ENCODE measurements at places on chromosomes 11 and 22.

GRCh38 chr22:49992921-49993648, 19.5 kb downstream of the IL17REL start:
- peak; percentile 28 for DNase-seq

DNA sequence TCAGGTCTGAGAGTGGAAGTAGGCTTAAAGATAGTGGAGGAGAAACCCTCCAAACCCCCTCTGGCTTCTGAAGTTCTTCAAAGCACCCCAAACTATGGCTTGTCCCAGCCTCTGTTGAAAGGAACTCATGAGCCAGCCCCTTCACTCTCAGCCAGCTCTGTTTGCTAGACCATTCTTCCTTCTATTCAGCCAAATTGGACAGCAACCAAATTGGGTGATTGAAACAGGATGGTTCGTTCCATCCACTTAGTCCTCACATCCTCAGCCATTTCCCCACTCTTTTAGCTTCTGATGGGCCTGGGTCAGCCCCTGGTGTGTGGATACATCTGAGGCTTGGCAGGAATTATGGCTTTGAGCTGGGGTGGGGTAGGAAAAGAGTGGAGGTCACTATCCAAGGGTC, 4.5 kb downstream of the HTR3A start:
- no peak for DNase-seq

GRCh38 chr11:122843281-122844141, 5.2 kb downstream of the CRTAM start:
- DNase-seq, result no peak

DNA sequence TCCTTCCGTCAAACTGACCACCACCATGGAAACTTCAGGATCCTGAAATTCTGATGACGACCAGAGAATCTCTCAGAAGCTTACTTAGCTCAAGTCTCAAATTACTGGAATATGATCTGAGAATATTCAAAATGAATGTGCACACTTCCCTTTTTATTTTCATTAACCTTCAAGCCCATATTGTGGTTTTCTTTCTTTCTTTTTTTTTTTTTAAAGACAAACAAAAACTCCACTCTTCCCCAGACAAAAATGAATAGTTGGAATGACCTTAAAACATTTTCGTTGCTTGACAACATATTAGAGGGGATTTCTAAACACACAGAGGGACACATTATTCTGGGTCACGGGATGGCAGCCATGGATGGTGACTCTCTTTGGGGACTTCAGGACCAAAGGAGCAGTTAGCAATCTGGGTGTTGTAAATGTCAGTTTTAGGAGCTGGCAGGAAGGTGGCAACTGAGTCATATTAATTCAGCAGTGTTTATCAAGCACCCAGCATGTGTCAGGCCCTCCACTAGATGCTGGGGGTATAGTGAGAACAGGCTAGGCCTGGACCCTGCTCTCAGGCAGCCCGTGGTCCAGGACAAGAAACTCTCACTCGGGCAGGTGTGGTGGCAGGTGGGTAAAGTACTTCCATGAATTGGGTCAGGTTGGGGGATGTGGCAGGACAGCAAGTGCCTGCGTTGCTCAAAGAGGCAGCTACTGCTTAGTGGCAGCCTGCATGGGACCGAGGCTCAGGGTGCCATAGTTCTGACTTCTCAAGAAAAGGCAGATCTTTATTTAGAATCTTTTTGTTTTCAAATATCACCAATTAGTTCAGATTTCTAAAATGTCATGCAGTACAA, 126.1 kb downstream of the HIPK3 start:
- DNase-seq, result no peak

DNA sequence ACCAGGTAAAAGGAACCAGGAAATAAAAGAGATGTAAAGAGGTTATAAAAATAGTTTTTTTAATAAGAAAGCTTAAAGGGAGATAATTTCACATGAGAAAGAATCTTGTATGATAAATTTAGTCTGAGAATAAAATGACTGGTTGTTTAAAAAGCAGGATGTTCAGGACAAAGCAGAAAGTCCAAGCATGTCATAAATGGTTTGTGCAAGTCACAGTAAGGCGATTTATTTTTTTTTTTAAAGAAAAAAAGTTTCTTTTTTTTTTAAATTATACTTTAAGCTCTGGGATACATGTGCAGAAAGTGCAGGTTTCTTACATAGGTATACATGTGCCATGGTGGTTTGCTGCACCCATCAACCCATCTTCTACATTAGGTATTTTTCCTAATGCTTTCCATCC, 30.8 kb downstream of the GLYATL2 start:
- no peak for DNase-seq

- no peak for DNase-seq
These were observed 24.7 kb downstream of the PLEKHA7 start for GRCh38 chr11:16989554-16989953.

DNA sequence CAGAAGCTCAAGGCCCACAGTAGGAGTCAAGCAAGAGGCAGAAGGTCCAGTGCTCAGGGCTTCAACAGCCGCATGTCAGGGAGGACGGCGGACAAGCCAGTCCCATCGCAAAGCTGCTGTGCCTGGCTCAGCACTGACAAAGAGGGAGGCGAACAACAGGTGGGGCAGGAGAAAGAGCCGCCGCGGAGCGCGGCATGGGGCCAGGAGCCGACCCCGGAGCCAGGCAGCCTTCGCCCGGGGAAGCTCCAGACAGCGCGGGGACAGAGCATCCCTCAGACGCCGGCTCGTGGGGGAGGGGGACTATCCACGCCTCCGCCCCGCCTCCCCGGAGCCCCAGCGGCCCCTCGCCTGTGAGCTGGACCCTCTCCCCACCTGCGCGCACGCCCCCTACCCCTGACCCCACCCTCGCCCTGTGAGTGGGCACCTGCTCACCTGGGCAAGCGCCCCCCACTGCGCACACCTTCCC, 369 bp downstream of the DHCR7 start:
- no peak for DNase-seq

DNA sequence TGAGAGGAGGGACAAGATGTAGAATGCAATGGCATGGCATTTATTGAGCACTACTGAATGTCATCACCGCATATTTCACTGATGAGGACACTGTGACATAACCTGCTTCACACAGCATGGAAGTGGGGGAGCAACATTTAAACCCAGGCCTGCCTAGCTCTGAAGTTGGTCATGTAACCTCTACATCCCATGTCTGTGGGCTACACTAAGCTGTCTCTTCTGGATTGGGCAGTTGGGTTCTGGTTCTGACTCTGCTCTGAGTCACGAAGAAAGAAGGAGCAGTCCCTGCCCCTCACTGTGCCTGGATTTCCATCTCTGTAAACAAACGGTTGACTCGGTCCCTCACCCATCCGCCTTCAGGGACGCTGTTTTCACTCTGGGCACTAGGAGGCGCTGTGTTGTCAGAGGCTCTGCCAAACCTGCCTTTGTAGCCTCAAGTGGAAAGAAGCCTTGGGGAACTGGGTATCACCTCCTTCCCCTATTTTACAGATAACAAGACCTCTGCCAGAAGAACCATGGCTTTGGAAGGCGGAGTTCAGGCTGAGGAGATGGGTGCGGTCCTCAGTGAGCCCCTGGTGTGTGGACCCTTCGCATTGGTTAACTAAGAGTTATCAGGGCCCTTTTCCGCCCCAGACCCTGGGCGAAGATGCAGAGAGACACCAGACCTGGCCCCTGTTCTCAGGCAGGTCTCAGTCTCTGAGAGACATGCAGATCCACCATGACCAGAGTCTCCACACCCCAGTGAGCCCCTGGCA, 12.7 kb upstream of the ARHGEF17 start:
- peak; percentile 72 for DNase-seq

DNA sequence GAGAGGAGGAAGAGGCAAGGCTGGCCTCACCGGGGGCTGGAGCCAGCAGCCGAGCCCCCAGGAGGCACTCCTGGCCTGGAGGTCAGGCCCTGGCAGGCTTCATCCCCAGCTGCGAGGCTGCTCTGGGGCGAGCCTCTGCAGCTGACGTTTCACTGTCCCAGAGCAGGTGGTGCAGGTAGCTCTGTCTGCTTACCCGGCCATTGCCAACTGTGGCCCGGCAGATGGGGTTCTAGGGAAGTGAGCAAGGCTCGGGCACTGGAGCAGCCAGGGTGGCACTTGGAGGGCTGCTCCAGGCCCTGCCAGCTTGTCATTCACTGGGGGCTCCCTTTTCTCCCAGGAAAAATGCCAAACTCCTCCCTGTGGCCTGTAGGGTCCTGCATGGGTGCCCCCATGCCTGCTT, 118.7 kb upstream of the ANO1 start:
- no peak for DNase-seq

DNA sequence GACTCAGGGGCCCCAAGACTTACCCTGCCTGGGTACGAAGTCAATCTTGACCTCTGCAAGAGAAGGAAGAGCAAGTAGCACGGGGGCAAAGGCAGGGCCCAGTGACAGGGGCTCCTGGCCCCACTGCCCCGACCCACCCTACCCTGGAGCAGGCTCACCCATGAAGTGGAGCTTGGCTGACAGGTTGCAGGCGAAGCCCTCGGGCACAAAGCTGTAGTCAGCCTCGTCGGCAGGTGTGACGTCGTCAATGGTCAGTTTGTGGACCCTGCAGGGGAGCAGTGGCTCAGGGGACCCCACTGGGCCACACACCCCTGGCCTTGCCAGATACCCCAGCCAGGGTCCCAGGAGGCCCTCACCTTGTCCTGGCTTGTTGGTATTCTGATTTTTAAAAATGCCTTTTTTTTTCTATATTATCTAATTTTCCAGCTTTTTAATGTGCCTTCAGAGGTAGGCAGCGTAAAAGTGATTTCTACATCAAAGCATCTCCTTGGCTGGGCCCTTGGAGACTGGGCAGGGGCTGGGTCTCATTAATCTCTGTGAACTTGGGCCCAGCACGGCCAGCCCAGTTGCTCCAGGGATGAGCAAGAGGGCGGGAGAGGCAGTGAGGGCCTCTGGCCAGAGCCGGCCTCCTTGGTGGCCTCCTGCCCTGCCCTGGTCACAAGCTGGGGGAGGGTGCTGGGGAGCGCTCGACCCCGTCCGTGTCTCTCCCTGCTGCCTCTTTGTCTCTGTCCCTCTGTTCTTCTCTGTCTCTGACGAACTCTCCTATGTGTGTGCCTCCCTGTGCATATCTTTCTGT, 11.3 kb downstream of the MYBPC3 start:
- no peak for DNase-seq

DNA sequence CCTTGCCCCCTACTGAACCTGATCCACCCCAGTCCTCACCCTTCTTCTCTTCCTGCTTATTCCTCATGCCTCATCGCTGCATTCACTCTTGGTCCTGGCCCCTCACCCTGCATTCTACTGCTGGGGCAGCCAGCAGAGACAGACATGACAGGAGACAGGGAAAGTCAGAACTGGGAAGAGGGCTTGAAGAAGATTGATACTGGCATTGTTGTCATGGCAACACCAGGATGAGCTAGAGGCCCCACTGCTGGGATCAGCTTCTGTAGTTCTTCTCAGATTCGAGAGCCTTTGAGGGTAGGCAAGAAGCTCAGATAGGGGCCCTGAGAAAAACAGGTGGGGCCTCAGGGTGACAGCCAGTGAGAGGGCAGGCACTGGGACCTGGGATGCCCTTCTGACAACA, 264.3 kb downstream of the MIAT start:
- no peak for DNase-seq

DNA sequence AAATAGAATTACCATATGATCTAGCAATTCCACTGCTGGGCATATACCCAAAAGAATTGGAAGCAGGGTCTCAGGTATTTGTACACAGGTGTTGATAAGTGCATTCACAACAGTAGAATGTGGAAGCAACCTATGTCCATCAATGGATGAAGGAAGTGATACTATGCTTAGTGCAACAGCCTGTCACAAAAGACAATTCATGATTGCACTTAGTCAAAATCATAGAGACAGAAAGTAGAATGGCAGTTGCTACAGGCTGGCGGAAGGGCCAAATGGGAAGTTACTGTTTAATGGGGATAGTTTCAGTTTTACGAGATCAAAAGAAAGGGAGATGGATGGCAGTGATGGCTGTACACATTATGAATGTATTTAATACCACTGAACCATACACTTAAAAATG, 42.0 kb downstream of the SGSM3 start:
- no peak for DNase-seq

GRCh38 chr11:824292-824880, 3.3 kb upstream of the CRACR2B start:
- no peak for DNase-seq

DNA sequence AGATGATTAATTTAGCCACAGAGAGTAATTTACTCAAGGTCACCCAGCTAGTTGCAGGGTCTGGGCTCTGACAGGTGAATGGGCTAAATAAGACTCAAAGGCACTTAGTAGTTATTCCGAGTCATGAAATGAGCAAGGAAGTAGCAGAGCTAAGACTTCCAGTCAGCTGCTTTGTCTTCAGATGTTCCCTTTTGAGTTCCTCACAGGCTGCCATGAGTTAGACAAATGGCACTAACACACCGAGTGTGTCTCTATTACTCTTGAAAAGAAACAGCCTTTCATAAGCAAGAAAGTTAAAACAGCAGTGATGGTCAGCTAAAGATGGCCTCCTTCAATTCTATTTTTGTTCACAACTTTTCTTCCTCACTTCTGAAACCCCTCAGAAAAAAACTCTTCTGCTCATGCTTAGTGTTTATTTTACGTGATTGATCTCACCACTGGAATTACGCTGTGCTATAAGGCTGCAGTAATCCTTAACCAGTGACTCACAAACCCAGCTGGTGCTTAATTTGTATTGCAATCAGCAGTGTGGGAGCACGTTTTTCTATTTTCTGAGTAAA, 389.1 kb downstream of the AASDHPPT start:
- peak; percentile 88 for DNase-seq

GRCh38 chr22:46465345-46465720, 72.1 kb downstream of the CELSR1 start:
- no peak for DNase-seq

DNA sequence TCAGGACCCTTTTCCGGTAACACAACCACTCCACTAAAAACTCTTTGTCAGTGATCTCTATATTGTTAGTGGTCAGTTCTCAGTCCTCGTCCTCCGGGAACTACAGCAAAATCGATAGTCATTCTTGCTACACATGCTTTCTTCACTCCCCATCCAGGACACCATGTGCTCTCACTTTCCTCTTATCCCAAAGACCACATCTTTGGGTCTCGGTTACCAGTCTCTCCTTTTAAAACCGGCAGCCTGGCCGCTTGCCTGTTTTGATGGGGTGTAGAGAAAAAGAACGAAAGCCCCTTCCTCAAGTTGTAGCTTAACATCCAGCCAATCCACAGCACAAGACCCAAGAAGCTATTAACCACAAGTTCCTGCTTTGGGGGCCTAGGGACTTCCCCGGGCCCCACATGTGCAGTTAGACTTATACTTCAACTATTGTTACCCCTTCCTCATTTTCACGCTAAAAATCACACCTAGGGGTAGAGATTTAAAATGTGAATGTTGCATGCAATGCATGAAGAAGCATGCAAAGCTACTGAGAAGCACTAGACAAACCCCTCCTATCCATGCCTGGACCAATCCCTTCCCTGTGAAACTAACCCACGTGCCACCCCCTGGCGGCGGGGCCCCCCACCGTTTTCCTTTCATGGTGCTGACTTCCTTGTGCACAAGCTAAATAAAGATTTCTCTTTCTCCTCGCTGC, 1.5 kb upstream of the TOLLIP start:
- DNase-seq, result no peak

- peak; percentile 54 for DNase-seq
These were observed 15.8 kb downstream of the UPB1 start for GRCh38 chr22:24510637-24511625.

DNA sequence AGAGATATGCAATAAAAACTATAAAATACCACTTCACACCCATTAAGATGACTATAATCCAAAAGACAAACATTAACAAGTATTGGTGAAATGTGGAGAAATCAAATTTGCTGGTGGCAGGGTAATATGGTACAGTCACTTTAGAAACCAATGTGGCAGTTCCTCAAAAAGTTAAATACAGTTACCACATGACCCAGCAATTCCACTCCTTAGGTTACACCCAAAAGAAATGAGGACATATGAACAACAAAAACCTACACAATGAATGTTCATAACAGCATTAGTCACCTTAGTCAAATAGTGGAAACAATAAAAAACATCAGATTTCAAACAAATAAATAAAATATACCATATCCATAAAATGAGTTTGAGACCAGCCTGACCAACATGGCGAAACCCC, 52.6 kb downstream of the RDX start:
- DNase-seq, result no peak

Measured in fibroblast of skin of abdomen (primary cell).